H1 (cell line): ENCODE measurements at places on chromosomes 16 and 17. TPM values are rescaled to one million over a fixed set of nuclear protein-coding genes. Genes with fewer than 3 reads are reported as not detected.

The AANAT gene
- 0.53 and 1.1 TPM in 2 replicates for polyA plus RNA-seq

The SAMD14 gene
- 5.2 and 5.7 TPM in 2 replicates for polyA plus RNA-seq

The B4GALNT2 gene
- not detected in 2 replicates for polyA plus RNA-seq

The CRYM gene
- 40.4 and 47.3 TPM in 2 replicates for polyA plus RNA-seq

The OR2C1 gene
- polyA plus RNA-seq, result not detected in 2 replicates
